Breast epithelium (tissue), 4 donors: ENCODE measurements at places on chromosomes 3 and 15. TPM values are rescaled to one million over a fixed set of nuclear protein-coding genes. Genes with fewer than 3 reads are reported as not detected.
A peak's percentile ranks its signal among the peaks of the same experiment; 100 is the strongest.

GRCh38 chr3:60992395-60992794 lies 258.9 kb downstream of the FHIT start:
- H3K27me3 ChIP-seq, result no peaks in the 10 kb centered on the region
- H3K27ac ChIP-seq, result no peak overlapping the region
- DNase-seq, result peak; percentile 71
- H3K4me1 ChIP-seq, result no peaks in the 10 kb centered on the region

DNA sequence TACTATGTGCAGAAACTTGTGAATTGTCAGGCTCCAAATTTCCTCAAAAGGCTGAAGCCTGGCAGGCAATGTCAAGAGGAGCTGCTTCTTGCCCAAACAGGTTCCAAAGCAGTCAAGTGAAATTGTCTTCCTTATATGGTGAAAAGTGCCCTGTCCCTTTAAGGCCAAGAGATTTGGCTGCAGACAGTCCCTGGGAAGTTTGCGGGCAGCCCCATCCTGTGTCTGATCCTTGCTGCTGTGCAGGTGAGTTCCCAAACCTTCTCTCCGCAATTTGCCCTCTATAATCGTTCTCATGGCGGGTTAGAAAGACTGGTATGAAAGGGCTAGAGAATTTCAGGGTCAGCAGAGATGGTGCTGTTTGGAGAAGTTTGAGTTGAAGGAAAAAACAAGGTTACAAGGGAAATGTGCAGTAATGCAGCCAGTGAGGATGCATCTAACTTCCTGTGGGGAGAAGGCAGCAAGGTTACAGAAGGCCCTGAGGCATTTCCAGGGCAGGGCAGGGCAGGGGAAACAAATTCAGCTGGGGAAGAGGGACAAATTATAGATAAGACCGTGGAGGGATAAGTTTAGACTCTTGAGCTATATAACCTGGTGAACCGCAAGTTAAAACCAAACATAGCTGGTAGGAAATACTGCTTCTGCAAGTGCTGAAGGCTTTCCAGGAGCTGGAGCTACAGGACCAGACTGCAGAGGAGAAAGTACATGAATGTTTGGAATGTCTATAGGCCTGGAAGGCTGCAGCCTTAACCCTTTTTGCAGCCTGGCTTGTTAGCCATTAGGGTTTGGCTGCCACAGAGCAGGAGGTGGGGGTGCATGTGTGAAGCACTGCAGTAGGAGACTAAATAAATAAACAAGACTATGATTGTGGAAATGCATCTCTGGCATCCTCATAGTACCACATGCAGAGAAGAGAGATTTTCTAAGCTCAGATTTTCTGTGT lies 256.2 kb upstream of the IL12A start:
- no peaks in the 10 kb centered on the region for H3K27me3 ChIP-seq
- peak; percentile 47 for DNase-seq
- no peaks in the 10 kb centered on the region for H3K36me3 ChIP-seq
- no peaks in the 10 kb centered on the region for H3K4me1 ChIP-seq

GRCh38 chr15:34055868-34056595 lies 17.0 kb upstream of the AVEN start:
- H3K36me3 ChIP-seq, result no peaks in the 10 kb centered on the region
- no peak overlapping the region for H3K4me3 ChIP-seq
- peak overlapping the region; percentile 66 for H3K27ac ChIP-seq
- no peaks in the 10 kb centered on the region for H3K27me3 ChIP-seq

DNA sequence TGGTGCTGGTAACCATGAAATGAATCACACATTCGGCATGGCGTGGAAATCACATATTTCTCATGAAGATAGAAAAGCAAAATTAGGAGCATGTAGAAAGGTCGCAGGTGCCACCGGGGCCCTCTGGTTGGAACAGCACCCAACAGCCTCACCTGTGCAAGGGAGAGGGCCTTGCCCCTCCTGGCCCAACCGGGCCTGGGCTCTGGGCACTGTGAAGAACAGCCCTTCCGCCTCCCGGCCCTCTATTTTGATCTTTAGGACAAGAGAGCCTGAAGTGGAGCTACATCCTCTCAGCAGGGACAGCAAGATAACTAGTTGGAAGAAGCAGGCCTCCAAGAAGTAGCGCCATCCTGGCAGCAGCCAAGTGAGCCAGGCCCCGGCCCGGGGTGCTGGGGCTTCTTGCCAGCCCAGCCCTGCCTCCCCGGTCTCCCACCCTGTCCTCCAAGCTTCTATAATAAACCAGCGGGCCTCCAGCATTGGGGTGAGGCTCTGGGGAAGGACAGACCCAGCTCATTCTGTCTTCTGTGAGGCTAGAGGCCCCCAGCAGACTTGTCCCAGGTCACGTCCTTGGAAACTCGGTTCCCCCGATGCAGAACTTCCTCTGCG lies 46.1 kb upstream of the FGD5 start:
- H3K27ac ChIP-seq, result no peak overlapping the region
- no peak overlapping the region for H3K4me3 ChIP-seq
- no peaks in the 10 kb centered on the region for H3K36me3 ChIP-seq
- H3K27me3 ChIP-seq, result no peaks in the 10 kb centered on the region

GRCh38 chr15:83510001-83510400 lies 62.9 kb downstream of the SH3GL3 start:
- no peaks in the 10 kb centered on the region for H3K36me3 ChIP-seq
- no peaks in the 10 kb centered on the region for H3K27me3 ChIP-seq
- no peaks in the 10 kb centered on the region for H3K4me1 ChIP-seq
- DNase-seq, result no peak

- peak overlapping the region; percentile 96 for H3K4me3 ChIP-seq
- DNase-seq, result no peak
- no peaks in the 10 kb centered on the region for H3K4me1 ChIP-seq
- peak overlapping the region; percentile 94 for H3K27ac ChIP-seq
- no peaks in the 10 kb centered on the region for H3K27me3 ChIP-seq
These were observed 733 bp downstream of the RNF111 start for GRCh38 chr15:58988006-58988785.

DNA sequence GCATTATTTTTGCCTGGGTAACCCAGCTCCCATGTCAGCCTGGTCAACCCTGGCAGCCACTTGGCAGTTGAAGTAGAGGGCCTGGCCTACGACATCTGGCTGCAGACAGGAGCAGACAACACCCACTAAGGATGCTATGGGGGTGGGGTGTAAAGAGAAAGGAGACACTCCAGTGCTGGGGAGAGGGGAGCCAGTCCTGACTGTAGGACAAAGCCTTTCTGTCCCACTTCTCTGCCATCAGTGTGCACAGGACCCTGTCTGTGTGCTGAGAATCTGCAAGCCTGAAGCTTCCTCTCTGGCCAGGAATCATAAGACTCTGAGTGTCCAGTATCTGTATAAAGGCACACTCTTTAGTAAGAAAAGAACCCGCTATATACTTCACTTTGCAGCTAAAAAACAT lies 96.3 kb upstream of the CHRM5 start:
- no peaks in the 10 kb centered on the region for H3K4me1 ChIP-seq
- H3K27ac ChIP-seq, result no peak overlapping the region
- no peaks in the 10 kb centered on the region for H3K27me3 ChIP-seq
- no peaks in the 10 kb centered on the region for H3K36me3 ChIP-seq

GRCh38 chr3:112247900-112248299 lies 46.1 kb downstream of the SLC9C1 start:
- no peak overlapping the region for H3K4me3 ChIP-seq
- no peaks in the 10 kb centered on the region for H3K4me1 ChIP-seq
- no peak for DNase-seq

GRCh38 chr3:120153294-120153693 lies 59.0 kb upstream of the GSK3B start:
- peak overlapping the region; percentile 60 for H3K27ac ChIP-seq
- H3K4me3 ChIP-seq, result no peak overlapping the region
- no peaks in the 10 kb centered on the region for H3K36me3 ChIP-seq
- H3K27me3 ChIP-seq, result no peaks in the 10 kb centered on the region
- H3K4me1 ChIP-seq, result no peaks in the 10 kb centered on the region

DNA sequence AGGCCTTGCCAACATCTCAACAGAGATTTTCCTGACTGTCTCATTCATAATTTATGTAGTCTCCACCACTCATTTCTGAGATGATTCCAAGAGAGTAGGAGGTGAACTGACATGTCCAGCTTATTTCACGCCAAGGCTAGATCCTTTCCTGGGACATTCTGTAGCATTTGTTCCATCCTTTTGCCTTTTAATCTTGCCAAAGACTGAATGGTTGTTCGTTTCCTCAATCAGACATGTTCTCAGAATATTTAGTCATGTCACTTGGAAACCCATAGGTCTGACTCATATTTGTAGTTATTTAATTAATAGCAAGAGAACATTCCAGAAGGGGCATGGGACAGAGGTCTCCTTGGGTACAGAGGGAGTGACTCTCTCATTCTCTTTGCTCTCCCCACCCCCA lies 80.9 kb downstream of the DHX36 start:
- no peak overlapping the region for H3K4me3 ChIP-seq
- H3K36me3 ChIP-seq, result no peaks in the 10 kb centered on the region
- H3K27ac ChIP-seq, result peak overlapping the region; percentile 80

GRCh38 chr3:55487381-55488241 lies 505 bp upstream of the WNT5A start:
- H3K27me3 ChIP-seq, result no peaks in the 10 kb centered on the region
- H3K36me3 ChIP-seq, result no peaks in the 10 kb centered on the region
- no peak for DNase-seq
- H3K4me3 ChIP-seq, result peak overlapping the region; percentile 81

DNA sequence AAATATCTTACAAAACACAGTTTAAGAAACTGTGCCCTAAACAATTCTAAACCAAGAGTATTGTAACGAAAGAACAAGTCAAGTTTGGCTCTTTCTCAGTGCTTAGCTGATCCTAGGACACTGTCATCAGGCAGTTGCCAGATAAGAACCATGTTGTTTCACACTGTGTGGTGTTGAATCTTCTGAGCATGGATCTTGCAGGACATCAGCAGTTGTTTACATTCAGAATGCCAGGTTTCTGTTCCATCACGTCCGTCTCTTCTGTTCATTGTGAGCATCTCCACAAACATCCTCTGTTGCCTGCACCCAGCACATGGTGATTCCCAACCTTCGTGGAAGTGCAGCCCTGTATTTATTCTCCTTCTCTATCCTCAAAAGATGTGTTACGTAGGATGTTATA lies 67.9 kb downstream of the DCUN1D1 start:
- no peak for DNase-seq
- no peaks in the 10 kb centered on the region for H3K36me3 ChIP-seq
- H3K4me3 ChIP-seq, result no peak overlapping the region
- H3K27me3 ChIP-seq, result no peaks in the 10 kb centered on the region

GRCh38 chr3:21744793-21745192 lies 6.2 kb downstream of the ZNF385D start:
- no peaks in the 10 kb centered on the region for H3K4me1 ChIP-seq
- no peak overlapping the region for H3K27ac ChIP-seq
- no peak overlapping the region for H3K4me3 ChIP-seq
- DNase-seq, result no peak

DNA sequence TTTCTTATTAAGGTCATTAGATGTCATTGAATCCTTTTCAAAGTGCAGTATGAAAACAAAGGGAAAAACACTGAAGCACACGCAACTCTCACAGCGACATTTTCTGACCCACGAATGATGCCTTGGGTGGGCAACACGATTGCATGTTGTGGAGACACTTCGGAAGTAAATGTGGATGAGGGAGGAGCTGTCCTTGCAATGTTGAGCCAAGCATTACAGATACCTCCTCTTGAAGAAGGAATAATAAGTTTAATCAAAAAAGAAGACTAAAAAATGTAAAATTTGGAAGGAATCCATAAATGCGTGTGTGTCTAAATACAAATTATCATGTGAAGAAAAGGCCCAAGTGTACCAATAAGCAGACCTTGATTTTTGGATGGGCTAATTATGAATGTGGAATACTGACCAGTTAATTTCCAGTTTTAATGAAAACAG lies 16.9 kb downstream of the THBS1 start:
- no peaks in the 10 kb centered on the region for H3K36me3 ChIP-seq
- H3K27ac ChIP-seq, result no peak overlapping the region
- no peak overlapping the region for H3K4me3 ChIP-seq
- H3K4me1 ChIP-seq, result no peaks in the 10 kb centered on the region

DNA sequence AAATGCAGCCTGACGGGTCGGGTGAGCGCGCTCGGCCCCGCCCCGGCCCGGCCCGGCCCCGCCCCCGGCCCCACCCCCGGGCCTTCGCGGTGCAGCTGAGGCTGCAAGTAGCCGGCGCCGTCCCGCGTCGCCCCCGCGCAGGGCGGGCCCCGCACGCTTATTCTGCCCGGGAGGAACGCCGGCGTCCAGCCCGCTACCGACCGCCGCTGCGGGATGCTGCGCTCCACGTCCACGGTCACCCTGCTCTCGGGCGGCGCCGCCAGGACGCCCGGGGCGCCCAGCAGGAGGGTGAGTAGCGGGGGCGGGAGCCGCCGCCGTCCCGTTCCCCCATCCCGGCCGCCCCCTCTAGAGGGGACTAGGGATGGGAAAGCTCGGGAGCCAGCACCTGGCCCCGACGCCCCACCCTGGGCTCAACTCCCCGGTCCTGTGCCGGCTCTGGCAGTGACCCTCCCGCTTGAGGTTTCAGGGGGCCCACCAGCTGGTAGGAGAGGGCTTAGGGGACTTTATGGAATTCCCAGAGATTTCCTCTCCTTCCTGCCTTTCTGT lies at the start of gene MYZAP:
Gene MYZAP, plus strand, starts transcription at position 83 of the 546 bp plus-strand sequence. Its CDS starts 131 bp downstream, at position 214.
- peak within 1 kb of the TSS; percentile 70 for H3K4me3 ChIP-seq
- peaks cover 15% of the 10 kb centered on the region for H3K4me1 ChIP-seq
- H3K27me3 ChIP-seq, result no peaks in the 10 kb centered on the region
- peak within 1 kb of the TSS; percentile 81 for H3K27ac ChIP-seq

DNA sequence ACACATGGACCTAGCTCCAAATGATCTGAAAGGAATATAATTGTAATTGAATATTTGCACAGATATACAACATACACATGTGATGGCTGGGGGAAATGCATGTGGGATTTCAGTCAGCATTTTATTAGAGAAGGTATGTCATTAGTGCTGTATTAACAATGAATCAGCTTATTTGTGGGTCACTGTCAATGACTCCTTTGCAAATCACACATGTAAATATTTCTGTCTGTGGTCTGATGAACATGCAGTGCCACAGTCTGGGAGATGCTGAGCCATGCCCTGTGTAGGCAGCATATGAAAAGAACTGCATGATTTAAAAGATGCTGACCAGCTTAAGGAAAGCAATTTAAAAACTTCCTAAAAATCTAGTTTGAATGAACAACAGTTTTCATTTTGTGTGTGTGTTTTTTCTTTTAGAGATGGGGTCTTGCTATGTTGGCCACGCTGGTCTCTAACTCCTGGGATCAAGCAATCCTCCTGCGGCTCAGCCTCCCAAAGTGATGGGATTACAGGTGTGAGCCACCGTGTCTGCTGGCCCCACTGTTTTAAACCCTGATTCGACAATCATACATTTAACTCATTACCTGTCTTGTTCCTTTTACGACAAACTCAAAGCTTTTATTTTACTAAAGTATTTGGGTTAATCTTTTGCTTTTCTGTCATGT lies 803 bp upstream of the B3GNT5 start:
- DNase-seq, result no peak
- no peaks in the 10 kb centered on the region for H3K27me3 ChIP-seq
- no peaks in the 10 kb centered on the region for H3K36me3 ChIP-seq
- H3K4me1 ChIP-seq, result no peaks in the 10 kb centered on the region

DNA sequence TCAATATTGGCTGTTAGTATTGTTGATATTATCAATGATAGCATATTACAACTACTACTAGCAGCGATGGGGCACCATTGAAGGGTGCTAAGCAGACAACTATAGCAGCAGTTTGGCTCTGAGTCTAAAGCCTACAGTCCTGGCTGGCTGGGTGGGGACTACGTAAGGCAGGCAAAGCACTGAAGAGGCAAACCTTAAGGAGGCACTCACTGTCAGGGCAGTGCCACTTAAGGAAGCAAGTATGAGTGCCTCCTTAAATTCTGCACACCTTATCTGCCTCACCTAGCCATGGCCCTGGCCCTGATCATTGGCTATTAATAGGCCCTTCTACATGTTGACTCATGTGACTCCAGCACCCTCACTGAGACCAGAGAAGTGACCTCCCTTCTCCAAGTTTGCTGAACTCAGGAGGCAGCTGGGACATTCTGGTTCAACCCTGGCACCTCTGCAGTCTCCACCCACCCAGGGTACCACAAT lies 20.6 kb downstream of the CDCP1 start:
- H3K27me3 ChIP-seq, result no peaks in the 10 kb centered on the region
- H3K36me3 ChIP-seq, result no peaks in the 10 kb centered on the region
- H3K27ac ChIP-seq, result no peak overlapping the region

The IGSF10 gene
- 7.9 TPM for total RNA-seq

The CADM2 gene
- total RNA-seq, result 2.3 TPM

The ARGFX gene
- not detected for total RNA-seq

The PTPRG gene
- 61.6 TPM for total RNA-seq
